ENCODE measurements at places on chromosomes 6 and 20. TPM values are rescaled to one million over a fixed set of nuclear protein-coding genes. Genes with fewer than 3 reads are reported as not detected.

Gene HLA-DOA
- total RNA-seq, result 38.0 TPM

Gene ADAM33
- 18.9 TPM for total RNA-seq

Gene DAAM2
- total RNA-seq, result 2.1 TPM

Gene CLPSL2
- not detected for total RNA-seq

Gene HTR1E
- total RNA-seq, result not detected

GRCh38 chr6:37971266-37971665 is 151.7 kb downstream of the ZFAND3 start:
- DNase-seq, result no peak

GRCh38 chr6:124066269-124066668 is 262.6 kb downstream of the NKAIN2 start:
- DNase-seq, result no peak

- DNase-seq, result no peak
Measured at GRCh38 chr6:7143476-7143974, 35.8 kb downstream of the RREB1 start.

DNA sequence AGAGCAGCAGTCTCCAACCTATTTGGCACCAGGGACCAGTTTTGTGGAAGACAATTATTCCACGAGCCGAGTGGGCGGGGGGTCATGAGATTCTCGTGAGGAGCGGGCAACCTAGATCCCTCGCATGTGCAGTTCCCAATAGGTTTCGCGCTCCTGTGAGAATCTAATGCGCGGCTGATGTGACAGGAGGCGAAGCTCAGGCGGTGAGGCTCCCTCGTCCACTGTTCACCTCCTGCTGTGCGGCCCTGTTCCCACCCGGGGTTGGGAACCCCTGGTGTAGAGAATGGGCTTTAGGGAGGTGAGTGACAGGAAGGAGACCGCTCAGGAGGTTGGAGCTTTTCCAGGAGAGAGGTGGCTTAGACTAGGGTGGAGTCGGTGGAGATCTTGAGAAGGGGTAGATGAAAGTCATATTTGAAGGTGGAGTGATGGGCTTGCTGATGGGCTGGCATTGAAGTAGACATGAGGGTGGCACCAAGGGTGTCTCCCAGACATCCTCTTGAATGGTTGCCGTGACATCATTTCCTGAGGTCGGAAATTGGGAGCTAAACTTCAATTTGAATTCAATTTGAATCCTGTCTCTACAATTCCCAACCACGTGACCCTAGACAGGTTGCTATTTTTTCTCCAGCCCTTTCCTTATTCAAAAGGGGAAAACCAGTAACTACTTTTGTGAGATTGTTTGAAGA is 1.5 kb upstream of the RAD21L1 start:
- no peak for DNase-seq
